ENCODE measurements at places on chromosomes 1 and 21.

DNA sequence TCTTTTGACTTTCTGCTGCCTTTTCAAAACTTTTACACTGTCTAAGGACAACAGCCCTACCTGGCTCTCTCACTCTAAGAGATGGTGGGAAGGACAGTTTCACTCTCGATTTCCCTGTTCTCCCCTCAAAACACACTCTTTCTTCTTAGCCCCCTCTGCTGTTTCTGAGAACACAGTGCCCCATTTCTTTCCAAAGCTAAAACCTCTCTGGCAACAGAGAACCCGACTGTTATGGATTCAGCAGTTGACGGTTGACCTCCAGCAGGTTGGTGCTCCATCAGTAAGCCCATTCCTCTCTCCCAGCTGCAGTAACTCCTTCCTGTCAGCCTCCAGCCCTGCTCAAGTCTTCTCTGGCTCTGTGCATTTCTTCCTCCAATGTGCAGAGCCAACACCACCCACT is 88.2 kb upstream of the ABCD3 start:
- DNase-seq: peak; percentile 58

DNA sequence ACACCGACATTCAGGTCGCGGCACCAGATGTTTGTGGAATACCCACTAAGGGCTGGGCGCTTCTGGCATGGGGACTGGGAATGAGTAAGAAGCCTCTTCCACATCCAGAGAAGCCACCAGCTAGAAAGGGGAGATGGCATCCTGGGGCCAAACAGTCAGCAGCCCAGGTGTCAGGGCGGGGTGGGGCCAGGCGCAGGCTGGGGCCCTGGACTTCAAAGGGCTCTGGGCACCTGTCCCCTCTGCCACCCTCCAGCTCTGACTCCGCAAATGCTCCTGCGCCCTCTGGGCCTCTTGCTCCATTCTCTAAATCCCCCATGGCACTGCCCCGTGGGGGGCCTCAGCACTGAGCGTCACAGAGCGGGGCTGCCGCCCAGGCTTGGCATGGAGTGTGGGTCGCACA is 70.4 kb downstream of the MEGF6 start:
- no peak for DNase-seq

- peak; percentile 73 for DNase-seq
Observed at GRCh38 chr1:61388566-61388965, 306.2 kb downstream of the NFIA start.

DNA sequence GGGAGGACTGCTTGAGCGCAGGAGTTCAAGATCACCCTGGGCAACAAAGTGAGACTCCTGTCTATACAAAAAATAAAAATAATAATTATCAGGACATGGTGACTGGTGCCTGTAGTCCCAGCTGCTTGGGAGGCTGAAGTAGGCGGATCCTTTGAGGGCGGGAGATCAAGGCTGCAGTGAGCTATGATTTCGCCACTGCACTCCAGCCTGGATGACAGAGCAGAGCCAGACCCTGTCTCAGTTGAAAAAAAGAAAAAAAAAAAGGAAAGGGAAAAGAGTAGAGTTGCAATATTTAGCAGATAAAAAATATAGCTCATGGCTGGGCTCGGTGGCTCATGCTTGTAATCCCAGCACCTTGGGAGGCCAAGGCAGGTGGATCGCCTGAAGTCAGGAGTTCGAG is 3.3 kb upstream of the S1PR1 start:
- DNase-seq: no peak

- no peak for DNase-seq
Observed at GRCh38 chr1:13667691-13668090, 32.3 kb upstream of the PRDM2 start.

GRCh38 chr1:119394085-119394484 is 20.9 kb upstream of the HSD3B2 start:
- DNase-seq: no peak

DNA sequence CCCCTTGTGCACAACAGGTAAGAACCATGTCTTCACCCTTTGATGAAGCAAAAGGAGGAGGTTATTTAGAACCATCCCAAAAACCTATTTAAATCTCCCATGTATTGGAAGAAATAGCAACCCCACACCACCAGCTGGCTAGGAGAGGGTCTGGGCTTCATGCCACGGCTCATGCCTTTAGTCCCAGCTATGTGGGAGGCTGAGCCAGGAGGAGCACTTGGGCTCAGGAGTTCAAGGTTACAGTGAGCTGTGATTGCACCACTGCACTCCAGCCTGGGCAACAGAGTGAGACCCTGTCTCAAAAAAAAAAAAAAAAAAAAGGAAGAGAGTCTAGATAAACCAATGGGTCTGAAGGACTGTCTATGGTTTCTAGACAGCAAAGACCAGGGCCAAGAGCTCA is 197.9 kb upstream of the COA6 start:
- DNase-seq: no peak

- no peak for DNase-seq
Observed at GRCh38 chr1:30160999-30161689, 562.2 kb downstream of the MATN1 start.

- peak; percentile 21 for DNase-seq
Observed at GRCh38 chr1:12342401-12343003, 112.7 kb downstream of the VPS13D start.

DNA sequence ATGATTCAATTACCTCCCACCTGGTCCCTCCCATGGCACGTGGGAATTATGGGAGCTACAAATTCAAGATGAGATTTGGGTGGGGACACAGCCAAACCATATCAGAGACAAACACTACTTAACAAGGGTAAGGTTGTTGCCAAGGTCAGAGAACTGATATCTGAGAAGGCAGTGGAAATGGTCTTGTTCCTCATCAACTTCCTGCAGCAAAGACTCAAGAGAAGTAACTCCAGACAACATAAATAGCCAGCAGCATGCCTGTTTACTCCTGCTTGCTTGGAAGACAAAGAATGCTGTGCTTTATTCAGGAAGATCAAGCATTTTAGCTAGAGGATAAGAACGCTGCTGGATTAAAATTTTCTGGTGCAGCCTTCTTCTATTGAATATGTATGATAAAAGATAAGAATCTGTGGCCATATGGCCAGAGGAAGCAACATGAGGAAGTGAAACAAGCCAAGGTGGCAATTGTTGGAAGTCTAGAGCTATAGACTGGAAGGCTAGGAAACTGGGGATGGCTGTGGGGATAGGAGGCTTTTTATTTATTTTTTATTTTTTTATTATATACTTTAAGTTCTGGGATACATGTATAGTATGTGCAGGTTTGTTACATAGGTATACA is 36.4 kb downstream of the DDAH1 start:
- no peak for DNase-seq

GRCh38 chr21:44401386-44402160 is 48.2 kb downstream of the TRPM2 start:
- DNase-seq: no peak

DNA sequence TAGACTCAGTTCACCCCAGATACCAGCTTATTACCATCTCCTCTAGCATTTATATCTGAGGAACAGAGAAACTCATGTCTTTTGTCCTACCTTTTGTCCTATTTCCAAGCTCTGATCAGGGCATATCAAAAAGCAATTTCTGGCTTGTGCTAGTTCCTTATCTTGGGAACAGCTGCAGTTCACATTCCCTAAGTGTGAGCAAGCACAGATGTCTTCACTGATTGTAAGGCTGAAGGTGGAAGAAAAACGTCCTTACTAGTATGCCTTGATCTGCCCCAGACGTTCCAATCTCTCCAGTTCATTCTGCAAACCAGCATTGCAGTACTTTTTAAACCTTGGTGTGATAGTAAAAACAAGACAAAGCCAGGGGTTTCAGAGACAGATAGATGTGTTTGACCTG is 139.8 kb downstream of the NCAM2 start:
- peak; percentile 29 for DNase-seq

DNA sequence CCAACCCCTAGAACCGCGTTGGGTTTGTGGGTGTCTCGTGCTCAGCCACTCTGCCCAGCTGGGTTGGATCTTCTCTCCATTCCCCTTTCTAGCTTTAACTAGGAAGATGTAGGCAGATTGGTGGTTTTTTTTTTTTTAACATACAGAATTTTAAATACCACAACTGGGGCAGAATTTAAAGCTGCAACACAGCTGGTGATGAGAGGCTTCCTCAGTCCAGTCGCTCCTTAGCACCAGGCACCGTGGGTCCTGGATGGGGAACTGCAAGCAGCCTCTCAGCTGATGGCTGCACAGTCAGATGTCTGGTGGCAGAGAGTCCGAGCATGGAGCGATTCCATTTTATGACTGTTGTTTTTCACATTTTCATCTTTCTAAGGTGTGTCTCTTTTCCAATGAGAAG is 18.7 kb downstream of the TFF3 start:
- DNase-seq: no peak

DNA sequence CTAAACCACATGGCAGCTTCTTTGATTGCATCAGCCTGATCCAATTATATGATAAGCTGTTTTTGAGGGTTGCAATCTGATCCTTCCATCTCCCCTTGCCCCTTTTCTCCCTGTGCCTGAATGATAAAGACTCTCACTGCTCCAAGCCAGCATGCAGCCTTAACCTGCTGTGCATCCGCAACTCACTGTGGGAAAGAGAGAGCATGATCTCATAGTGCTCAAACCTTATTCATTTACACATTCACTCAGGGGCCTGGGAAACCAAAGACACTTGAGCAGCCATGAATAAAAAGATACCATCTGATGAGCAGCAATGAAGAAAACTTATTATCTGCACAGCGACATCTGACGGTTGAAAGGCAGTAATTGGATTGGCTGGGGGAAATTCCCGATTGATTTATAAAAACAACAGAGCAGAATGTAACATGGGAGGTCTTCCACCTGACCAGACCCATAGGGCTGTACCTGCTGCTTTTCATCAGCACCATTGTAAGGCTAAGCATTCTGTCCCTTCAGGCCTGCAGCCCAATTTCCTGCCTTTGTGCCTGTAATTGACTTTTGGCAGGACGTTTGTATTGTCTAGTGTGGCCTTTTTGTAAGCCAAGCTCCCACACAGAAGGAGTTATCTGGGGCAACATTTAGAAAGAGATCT is 62.5 kb downstream of the KIAA0040 start:
- DNase-seq: peak; percentile 34

Measured in fibroblast of skin of scalp (primary cell).